ENCODE measurements at places on chromosomes 4 and X.

GRCh38 chr4:83180431-83180968, 66.0 kb upstream of the PLAC8 start:
- DNase-seq = no peak

GRCh38 chr4:59855630-59856352, 1344.3 kb upstream of the ADGRL3 start:
- no peak for DNase-seq

DNA sequence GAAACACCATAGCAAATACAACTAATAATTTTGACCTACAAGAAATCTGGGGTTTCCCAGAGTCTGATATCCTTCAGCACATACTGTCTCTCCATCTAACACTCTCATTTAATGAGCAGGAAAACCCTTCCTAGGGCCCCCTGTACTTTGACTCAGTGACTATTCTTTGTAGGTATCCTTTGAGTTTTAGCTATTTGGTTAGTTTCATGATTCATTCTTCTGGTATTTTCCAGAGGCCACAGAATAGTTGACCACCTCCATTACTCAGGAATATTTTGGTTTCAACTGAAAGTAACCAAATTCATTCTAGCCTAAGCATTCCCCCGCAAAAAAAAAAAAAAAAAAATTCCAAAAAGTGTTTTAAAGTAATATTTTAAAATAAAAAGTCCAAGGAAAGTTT, 140.0 kb downstream of the IDS start:
- no peak for DNase-seq

DNA sequence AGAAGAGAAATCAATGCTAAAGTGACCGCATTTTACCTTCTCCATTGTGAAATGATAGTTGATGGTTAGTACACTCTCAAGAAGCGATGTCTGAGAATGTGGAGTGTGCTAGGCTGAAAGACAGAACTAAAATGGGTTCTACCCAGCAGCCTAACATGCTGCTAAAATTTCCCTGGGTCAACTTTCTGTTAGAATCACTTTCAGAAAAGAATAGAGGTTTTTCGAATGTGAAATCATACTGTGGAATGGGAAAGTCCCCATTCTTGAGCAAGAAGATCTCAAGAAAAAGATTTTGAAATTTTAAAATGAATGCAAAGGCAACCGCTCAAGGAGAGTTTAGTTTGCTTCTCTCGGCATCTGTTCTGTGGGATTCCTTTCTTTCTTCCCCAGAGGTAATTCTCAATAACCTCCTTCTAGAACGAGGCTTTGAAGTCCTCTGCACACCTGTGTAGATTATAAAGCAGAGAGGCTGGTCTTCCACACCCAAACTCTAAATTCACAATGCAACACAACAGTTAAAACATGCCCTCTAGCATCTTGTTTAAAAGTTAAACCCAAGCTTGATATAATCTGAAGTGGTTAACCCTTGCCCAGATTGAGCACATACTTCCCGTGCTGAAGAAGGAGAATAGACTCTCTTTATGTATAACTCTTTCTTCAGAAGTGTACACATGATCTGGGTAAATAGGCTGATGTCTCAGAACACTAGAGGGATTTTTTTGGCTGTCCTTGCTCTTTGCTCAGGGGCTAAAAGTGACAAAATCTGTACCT, 208.7 kb upstream of the KLF3 start:
- no peak for DNase-seq

GRCh38 chr4:3518941-3519340, 13.3 kb downstream of the LRPAP1 start:
- no peak for DNase-seq

- DNase-seq = no peak
Observed at GRCh38 chr4:23268072-23268771, 575.5 kb downstream of the GBA3 start.

DNA sequence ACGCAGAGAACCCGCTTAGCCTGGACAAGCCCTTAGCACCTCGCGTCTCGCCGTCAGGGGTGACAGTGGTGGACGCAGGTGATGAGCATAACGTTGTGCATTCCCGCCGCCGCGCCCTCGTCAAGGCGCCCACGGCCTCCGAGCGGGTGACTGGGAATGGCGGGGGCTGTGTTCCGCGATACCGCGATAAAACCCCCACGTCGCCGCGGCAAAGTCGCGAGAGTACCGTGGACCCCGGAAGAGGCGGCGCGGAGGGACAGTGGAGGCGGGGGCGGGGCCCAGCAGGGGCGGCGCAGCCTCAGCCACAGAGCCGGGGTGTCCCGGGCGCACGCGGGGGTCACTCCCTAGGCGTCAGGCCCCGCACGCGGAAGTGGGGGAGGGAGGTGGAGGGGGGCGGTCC, 53.8 kb downstream of the ZFYVE28 start:
- DNase-seq = no peak

DNA sequence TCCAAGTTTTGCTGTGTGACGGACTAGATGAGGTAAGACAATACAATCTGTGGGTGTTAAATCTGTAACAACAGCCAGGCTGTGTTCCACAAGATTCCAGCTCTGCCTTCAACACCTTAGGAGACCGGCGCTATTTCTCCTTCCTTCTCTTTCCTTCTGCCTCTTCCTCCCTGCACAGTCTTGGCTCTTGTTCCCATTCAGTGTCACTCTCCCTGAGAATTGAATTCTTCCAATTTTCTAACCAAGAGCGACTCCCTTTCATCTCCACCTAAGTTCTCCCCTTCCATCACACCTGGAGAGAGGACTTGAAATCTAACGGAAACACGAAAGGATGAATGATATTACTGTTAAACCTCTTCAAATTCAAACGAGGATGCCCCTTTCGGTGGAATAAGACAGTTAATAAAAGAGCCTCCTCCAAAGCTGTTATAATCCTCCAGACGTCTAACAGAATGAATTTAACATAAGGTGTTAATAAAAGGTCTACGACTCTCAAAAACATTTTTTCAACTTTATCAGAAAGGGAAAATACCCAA, 2.7 kb downstream of the EPHA5 start:
- DNase-seq = no peak

- DNase-seq = no peak
Observed at GRCh38 chr4:140448830-140449229, 21.4 kb upstream of the CLGN start.

- no peak for DNase-seq
Observed at GRCh38 chr4:26839016-26839415, 21.6 kb upstream of the STIM2 start.

- DNase-seq = no peak
Observed at GRCh38 chr4:138567696-138568095, 325.5 kb upstream of the SLC7A11 start.
